Activated CD8-positive, alpha-beta memory T cell treated with anti-CD3 and anti-CD28 coated beads for 1 hour (primary cell): ENCODE measurements at places on chromosomes 11 and 22.

DNA sequence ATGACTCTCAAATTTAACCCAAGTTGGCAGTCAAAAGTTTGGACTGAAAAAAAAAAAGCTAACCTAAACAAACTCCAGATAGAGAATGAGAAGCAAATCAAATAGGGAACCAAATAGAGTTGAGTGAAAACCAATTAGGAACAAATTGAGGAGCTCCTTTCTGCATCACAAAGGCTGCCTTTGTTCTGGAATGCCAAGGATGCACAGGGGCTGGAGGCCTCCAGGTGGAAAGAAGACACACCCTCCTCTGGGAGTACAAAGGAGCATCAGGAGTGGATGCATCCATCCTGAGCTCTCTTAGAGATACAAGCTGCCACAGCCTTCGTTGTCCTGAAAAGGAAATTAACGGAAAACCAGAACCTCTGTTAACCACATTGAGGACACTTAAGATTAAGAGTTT is 73.3 kb downstream of the MRGPRX1 start:
- no peak for DNase-seq

- no peak for DNase-seq
Observed at GRCh38 chr11:2860636-2861035, 24.9 kb downstream of the CDKN1C start.

GRCh38 chr11:107197932-107198331 is 179.7 kb upstream of the GUCY1A2 start:
- DNase-seq: no peak

- no peak for DNase-seq
Observed at GRCh38 chr11:2761131-2762030, 61.6 kb upstream of the KCNQ1OT1 start.

DNA sequence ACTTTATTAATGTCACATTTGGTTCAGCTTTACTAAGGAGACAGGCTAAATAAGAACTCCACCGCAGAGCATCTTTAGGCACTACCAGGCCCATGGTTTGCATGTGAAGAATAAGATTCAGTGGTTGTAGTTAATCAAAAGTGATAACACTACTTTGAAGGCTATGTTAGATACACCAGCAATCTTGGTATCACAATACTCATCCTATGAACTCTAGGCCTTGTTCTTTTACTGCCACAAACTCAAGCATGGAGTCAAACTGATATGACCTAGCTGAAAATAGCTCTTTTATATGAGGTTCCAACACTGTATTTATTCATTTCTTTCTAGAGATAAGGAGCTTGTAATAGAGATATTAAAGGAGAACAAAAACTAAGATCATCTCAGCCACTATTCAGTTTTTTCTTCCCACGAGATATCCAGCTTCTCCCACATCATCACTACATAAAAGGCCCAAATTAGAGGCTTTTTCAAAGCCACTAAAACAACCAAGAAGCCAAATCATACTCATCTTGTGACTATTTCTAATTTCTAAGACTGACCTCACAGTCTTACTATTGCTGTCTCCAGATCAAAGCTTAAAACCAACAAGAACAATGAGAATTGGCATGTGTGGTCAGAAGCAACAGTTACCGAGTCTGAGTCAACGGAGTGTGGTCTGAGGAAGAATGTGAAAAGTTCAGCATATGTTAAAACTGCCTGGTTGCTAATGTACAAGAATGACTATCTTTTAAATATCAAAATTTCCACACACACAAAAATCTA is 25.1 kb upstream of the GUCY1A2 start:
- DNase-seq: no peak

DNA sequence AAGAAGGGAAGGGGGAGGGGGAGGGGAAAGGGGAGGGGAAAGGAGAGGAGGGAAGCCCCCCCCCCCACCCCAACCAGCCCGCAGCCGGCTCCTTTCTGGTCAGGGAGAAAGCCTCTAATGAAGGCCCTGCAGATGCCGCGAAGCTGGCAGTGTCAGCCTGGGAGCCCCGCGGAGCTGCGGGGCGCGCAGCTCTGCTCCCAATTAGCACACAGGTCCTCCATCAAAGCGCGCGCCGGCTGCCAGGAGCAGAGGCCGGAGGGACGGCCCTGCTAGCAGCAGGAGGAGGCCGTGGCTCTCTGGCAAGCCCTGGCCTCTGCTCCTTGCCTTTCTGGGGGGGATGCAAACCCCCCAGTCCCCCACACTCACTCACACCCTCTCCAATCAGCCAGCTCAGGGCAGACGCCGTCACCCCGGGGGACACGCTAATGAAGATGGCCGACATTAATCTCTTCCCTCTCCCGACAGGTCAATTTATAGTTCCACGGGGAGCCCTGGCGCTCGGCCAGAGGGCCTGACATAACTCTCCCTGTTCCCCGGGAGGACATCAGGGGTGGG is 70.5 kb upstream of the TCF20 start:
- no peak for DNase-seq

- DNase-seq: no peak
Observed at GRCh38 chr11:8096575-8096974, 15.6 kb downstream of the TUB start.
